ENCODE measurements at places on chromosomes 2 and 18.

- no peak for DNase-seq
Measured at GRCh38 chr2:74179063-74179865, 585 bp upstream of the MOB1A start.

DNA sequence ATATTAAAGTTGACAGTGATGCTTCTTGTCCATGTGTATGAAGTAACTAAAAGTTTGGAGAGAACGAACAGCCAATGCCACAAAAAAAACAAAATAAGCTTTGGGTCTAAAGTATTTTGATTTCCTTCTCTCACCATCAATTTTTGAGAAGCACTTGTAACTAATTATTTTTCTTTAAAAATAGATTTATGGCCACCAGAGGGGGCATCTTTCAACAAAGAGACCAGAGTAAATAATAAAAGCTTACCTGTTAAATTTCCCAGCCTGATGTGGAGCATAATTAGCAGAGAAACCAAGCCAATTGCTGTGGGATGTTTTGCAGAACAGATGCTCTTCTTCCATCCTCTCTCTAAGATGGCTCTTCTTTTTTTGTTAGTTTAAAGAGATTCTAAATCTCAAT, 29.0 kb downstream of the LINC00305 start:
- DNase-seq: no peak

DNA sequence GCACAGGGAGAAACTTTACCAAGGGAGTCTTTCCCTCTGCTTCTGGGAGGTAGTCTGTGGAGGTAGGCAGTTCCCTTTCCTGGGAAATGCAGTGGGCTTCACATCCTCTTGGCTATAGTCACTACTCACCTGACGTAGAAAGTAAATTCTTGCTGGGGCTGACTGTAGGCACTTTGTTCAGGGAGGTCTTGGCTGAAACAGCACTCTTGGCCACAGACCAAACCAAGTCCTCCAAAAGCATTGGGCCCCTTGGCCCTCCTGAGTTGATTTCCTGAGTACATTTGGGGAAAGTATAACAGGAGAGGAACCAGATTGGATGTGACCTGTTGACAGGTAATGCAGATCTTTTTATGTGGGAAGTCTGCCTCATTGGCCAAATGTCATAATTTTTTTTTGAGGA, 108.9 kb downstream of the MGAT5 start:
- DNase-seq: no peak

- no peak for DNase-seq
Measured at GRCh38 chr2:167925758-167926157, 321.6 kb downstream of the STK39 start.

DNA sequence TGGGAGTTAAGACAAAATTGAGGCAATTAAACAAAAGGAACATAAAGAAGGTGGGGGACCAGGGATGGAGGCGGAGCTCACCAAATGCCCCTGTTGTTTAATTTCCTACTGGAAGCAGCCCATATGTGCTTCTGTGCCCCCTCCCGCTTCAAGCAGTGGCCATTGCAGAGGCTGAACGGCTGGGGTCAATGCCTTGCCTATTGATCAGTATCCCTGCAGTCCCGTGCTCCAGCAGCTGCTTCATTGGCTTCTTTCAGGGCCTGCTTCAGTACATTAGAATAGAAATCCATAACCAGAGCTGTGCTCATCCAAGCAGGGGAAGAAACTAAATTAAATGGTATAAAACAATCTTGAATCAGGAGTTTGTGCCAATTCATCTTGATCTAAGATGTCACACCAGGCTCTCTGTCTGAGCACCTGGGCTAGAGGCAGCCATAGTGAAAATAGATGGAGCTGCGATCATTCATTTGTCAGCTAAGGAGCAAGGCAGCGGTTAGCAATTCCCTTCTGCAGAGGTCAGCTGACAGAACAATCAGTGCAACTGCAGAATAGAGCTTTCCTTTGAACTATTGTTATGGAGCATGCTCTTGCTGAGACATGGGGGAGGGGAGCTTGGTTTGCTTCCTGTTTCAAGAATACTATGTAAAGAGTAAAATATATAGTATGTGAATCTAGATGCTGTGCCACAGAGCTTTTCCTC, 222.4 kb downstream of the WDR7 start:
- DNase-seq: peak; percentile 11

- DNase-seq: no peak
Measured at GRCh38 chr2:69625078-69625795, 18.3 kb downstream of the AAK1 start.

DNA sequence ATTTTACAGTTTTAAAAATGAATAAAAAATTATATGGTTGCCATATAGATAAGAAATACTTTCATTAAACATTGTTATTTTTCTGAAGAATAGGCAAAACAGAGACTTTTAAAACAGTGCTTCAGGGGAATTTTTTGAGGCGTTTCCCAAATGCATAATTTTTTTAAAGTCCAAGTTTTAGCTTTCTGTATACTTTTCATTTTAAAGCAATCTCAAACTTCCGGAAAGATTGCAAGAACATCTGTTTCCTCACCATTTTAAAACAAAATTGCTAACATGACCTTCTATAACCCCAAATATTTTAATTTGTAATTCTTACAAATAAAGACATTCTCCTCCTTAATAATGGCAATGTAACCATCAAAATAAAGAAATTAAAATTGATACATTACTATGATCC, 15.1 kb upstream of the MBD2 start:
- DNase-seq: no peak

- DNase-seq: no peak
Measured at GRCh38 chr18:36440614-36441013, 143.1 kb downstream of the FHOD3 start.

DNA sequence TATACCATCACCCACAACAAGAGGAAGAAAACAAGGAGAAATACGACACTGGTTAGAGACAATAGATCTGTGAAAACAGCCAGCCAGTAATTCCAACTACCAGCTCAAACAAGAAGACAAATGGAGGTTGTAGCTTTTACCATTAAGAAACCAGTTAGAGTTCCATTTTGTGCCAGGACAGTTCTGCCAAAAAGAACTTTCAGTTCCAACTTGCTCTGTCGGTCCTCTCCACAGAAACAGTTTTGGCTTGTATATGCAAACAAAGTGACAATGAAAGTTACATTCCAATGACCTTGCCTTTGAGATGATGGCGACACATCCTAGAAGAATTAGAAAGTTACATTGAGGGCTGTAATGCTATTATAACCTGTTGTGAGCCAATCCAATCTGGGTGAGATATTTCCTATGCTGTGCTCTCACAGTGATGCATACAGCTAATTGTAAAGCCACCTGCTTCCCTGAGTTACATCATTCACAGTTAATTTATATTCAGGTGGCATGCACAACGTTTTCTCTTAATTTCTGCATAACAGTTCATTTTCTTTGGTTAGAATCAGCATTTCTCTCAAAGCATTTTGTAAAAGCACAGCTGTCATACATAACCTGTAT, 1378.4 kb upstream of the PIK3C3 start:
- no peak for DNase-seq

Data from renal cortex interstitium (tissue), 15 donors.